ENCODE measurements at places on chromosomes 1 and 21.

DNA sequence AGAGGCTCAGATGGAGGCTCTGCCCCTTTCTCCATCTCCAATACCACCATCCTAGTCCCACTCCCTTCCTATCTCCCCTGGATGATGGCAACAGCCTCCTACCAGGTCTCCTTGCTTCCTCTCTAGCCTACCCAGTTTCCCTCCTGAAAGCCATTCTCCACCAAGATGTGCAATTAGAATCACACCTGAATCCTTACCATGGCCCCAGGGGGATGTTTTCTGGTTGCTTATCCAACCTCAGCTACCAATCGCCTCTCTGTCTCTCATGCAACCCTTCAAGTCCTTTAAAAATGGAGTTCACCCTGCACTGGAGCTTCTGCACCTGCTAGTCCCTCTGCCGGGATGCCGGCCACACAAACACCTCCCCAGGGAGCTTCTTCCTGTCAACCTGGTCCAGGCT, 2.9 kb downstream of the RCAN1 start:
- no peak for DNase-seq

GRCh38 chr1:68706639-68707317, 209.9 kb upstream of the DEPDC1 start:
- no peak for DNase-seq

GRCh38 chr1:153612755-153613331, at the start of gene S100A16:
TSS of gene S100A16 (minus strand) at chr1:153613137. CDS start at chr1:153608151, 4,986 bp downstream.
- peak; percentile 65 for DNase-seq

- no peak for DNase-seq
These were observed 993 bp downstream of the SYPL2 start for GRCh38 chr1:109467301-109467777.

GRCh38 chr21:36048357-36048756, 12.0 kb downstream of the SETD4 start:
- DNase-seq, result no peak

DNA sequence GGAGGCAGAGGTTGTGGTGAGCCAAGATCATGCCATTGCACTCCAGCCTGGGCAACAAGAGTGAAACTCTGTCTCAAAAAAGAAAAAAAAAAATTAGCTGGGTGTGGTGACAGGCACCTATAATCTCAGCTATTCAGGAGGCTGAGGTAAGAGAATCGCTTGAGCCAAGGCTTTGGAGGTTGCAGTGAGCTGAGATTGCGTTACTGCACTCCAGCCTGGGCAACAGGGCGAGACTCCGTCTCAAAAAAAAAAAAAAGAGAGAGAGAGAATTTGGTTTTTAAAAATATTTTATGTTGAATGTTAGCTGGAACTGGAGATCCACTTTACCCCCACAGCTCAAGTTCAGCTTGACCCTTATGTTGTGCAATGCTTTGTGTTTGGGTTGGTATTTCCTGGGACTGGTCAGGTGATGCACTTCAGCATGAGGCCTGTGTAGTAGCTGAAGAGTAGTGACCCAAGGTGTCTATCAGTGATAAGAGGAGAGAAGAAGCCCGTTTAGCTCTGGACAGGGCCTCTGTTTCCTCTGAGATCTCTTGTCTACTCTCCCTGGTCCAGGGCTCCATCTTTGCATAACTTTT, 36.8 kb upstream of the MACF1 start:
- peak; percentile 85 for DNase-seq

DNA sequence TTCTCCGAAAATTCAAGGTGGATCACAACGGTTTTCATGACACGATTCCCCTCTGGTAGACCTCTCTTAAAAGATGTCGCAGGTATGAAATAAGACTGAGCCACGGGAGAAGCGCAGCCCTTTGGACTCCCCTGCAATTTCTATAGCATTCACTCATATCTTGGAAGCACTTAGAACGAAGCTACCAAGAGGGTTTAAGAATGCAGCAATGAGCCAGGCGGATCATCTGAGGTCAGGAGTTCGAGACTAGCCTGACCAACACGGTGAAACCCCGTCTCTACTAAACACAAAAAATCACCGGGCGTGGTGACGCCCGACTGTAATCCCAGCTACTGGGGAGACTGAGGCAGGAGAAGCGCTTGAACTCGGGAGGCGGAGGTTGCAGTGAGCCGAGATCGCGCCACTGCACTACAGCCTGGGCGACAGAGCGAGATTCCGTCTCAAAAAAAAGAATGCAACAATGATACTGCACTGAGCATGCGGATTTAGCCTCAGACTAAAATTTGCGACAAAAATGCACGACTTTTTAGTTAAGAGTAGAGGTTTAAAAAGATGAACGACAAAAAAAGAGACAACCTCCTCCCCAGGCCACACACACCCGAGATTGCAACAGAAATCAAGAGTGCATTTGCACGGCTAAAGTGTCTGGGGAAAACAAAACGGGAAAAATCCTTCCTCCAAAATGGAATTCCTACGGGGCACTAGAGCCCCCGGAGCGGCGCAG, 743 bp downstream of the TOMM20 start:
- peak; percentile 26 for DNase-seq

- DNase-seq, result no peak
These were observed 501 bp downstream of the FBXO6 start for GRCh38 chr1:11664336-11665065.

GRCh38 chr1:163528710-163529348, 207.1 kb downstream of the NUF2 start:
- DNase-seq, result peak; percentile 17

DNA sequence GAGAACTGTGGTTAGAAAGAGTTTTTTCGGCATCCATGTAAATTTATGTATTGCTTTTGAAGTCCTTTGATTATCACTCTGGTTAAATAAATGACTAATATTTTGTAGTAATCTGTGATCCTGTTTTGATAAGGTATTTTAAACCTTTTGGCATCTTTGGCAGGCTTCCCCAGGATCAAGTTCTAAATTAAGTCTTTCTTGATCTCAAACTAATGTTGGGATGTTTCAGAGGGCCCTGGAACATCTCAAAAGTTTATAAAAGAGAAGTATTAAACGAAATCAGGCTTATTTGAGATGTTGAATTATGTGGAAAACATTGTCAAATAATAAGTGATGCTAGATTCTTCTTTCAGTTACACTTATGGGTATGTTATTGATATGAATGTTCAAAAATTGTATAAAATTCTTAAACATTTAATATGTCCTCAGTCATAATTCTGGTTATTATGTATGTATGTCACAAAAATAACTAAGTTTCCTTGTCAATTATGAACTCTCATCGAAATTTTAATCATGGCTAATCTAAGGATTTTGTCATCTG, 36.6 kb downstream of the S100A10 start:
- DNase-seq, result no peak

DNA sequence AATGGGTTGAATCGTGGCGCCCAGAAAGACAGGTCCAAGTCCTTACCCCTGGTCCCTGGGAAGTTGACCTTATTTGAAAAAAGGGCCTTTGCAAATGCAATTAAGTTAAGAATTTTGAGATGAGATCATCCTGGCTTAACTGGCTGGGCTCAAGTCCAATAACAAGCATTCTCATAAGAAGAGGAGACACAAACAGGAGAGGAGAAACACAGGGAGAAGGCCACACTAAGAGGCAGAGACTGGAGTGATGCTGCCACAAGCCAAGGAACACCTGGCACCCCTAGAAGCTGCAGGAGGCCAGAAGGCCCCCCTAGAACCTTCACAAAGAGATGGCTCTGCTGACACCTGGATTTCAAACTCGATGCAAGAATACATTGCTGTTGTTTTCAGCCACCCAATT, 44.6 kb downstream of the PDPN start:
- DNase-seq, result peak; percentile 37

DNA sequence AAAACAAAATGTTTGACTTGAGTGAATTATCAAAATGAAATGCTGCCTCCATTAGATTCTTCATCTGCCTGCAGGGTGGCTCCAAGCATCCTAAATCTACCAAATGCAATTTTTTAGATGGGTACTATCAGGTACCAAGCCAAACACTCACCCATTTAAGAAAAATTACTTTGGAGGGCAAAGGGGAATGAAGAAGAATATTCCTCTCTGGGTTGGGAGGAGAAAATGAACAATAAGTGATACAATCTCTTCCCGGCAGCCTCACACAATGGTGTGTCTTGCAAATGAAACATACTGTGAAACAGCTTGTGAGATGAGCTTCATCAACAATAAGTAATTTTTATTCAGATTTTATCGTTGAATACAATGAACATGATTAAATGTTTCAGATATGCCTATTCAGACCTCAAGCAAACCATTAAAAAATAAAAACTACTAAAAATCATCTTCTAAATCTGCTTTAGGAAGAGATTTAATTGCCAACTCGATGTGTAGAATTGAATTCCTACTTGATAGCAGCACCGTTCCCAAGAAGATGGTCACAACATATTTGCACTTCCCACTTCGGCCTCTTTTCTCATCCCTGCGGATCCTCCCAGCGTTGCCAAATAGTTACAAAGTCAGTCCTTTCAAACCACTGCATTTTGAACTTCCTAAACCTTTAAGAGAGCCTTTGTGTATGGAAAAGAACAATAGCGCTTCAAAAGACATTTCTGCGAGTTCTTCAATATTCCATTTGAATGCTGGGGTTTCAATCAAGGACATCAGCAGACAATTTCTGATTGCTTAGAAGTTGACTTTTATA, 2.7 kb downstream of the DAB1 start:
- DNase-seq, result no peak

- DNase-seq, result peak; percentile 61
These were observed 21.6 kb downstream of the TCEA3 start for GRCh38 chr1:23403038-23403336.

DNA sequence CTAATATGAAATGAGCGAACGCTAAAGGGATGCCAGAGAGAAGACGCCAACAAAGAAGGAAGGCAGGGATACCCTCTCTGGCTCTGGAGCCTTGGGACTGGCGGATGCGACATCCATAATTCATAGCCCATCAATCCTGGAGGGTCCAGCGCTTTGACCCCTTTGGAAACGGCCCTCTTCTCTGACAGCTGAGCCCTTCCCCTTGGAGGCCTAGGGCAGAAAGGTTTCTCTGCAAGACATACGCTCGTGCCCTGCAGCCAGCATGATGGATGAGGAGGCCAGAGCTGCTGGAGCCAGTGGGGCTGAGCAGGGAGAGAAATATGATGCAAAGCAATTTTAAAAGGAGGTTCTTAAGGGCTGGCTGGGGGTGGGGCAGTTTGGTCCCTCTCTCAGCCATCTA, 22.2 kb downstream of the OPTC start:
- DNase-seq, result no peak

DNA sequence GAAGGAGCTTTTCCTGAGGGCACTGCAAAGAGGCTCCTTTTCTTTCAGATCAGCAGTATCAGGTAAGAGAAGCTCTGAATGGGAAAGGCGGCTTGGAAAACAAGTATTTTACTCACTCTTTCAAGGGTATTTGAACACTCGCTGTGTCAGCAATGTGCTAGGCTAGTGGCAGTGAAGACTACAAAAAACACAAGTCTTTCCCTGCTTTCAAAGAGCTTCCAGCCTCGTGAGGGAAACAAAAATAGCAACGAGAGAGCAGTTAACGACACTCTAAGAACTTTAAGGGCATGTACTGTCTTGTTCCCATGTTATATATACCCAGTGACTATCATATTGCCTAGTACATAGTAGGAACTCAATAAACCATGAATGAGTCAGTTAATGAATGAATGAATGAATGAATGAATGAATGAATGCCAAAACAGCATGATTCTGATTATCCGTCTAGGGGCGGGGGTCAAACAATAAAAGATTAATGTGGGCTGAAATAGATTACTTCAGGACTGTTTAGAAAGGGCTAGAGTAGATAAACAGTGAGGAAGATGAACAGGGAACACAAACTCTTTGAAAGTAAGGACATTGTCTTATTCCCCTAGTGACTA, 14.2 kb upstream of the MCOLN3 start:
- DNase-seq, result no peak

GRCh38 chr1:25856856-25857255, 2.4 kb downstream of the AUNIP start:
- DNase-seq, result no peak

DNA sequence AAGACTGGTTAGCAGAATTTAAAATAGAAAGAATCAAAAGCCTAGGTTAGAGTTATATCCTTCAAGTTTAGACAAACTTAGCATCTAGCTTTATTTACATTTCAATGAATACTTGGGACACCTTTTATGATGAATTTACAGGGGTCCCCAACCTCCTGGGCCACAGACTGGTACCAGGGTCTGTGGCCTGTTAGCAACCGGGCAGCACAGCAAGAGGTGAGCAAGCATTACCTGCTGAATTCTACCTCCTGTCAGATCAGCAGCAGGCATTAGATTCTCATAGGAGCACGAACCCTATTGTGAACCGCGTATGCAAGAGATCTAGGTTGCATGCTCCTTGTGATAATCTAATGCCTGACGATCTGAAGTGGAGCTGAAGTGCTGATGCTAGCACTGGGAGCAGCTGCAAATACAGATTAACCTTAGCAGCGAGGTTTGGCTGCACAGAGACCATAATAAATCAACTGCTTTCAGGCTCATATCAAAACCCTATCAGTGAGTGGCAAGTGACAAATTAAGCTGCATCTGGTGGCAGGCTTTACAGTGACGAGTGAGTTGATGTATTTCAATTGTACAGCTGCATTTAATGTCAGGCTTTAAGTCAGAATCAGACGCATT, 82.0 kb downstream of the UCHL5 start:
- DNase-seq, result no peak

GRCh38 chr1:183039985-183040447, 16.8 kb downstream of the LAMC1 start:
- DNase-seq, result peak; percentile 91

DNA sequence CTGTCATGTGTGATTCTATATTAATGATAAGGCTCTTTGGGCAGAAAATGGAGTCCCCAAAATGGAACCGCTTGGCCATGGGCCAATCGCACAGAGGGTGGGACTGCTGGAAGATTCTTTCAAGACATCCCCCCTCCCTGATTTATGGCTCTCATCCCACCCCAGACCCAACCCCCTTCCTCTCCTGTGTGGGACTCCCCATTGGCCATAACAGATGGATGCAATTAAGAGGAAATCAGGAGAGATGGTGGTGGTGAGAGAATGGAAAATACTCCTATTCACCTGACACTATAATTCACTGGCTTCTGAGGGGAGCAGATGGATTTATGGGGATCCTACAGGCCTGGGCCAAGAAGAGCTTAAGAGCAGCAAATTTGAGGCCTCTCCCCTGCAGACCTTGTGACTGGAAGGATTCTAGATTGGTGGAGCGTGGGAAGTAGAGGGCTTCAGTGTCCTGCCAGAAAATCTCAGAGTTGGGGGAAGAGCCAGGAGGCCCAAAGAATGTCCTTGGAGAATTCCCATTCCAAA, 1.7 kb downstream of the IGFN1 start:
- DNase-seq, result no peak

- DNase-seq, result no peak
These were observed 104.0 kb upstream of the GJB5 start for GRCh38 chr1:34650800-34651199.

DNA sequence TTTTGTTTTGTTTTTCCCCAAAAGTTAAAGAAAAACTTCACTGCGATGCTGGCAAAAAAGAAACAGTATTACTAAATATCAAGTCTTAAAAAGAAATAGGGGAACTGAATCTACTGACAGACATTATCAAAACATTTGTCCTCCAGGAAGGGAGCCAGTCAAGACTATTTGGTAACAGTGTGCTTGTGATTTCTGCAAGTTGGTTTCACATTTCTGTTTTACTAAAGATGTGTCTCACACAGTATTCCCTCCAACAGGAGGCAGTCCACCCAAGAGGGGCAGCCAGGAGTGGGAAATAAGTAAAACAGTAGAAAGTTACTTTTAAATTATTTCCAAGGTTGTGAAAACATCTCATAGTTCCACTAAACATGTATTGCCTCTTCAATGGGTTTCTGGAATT, 74.4 kb upstream of the SDC3 start:
- peak; percentile 20 for DNase-seq

GRCh38 chr1:12618965-12619791, 1.2 kb upstream of the DHRS3 start:
- DNase-seq, result peak; percentile 93
